Memory B cell (primary cell): ENCODE measurements at places on chromosomes 13 and 19.

DNA sequence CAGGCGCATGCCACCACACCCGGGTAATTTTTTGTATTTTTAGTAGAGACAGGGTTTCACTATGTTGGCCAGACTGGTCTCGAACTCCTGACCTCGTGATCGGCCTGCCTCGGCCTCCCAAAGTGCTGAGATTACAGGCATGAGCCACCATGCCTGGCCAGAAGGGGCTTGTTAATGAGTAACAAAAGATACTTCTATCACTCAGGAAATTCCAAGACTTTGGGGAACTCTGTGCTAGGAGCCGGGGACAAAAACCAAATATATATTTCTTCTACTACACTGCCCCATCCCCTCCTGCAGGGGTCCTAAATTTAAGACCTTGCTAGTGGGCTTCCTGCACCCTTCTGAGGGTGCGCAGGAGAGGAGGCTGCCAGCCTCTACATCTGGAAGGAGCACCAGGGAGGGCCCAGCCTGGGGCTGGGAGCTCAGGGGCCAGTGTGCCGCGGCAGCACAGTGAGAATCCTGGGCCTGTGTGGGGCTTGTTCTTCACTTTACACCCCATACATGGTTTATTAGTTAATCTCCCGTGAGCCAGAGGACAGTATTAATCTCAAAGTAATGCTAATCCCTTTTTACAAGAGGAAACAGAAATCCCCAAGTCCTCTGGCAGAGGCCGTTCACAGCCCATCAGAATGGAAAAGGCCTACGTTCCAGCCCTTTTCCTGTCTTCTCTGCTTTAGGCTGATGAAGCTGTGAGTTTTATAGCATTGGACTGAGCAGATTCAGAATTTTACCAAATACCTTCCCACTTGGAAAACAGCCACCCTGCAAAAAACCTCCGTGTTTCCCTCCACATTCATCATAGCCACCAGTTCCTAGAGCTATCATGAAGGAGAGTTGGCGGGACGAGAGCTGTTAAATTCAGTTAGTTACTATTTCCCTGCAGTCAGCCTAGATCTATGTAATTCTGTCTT is 44.4 kb upstream of the NPAS1 start:
- no peak for DNase-seq

DNA sequence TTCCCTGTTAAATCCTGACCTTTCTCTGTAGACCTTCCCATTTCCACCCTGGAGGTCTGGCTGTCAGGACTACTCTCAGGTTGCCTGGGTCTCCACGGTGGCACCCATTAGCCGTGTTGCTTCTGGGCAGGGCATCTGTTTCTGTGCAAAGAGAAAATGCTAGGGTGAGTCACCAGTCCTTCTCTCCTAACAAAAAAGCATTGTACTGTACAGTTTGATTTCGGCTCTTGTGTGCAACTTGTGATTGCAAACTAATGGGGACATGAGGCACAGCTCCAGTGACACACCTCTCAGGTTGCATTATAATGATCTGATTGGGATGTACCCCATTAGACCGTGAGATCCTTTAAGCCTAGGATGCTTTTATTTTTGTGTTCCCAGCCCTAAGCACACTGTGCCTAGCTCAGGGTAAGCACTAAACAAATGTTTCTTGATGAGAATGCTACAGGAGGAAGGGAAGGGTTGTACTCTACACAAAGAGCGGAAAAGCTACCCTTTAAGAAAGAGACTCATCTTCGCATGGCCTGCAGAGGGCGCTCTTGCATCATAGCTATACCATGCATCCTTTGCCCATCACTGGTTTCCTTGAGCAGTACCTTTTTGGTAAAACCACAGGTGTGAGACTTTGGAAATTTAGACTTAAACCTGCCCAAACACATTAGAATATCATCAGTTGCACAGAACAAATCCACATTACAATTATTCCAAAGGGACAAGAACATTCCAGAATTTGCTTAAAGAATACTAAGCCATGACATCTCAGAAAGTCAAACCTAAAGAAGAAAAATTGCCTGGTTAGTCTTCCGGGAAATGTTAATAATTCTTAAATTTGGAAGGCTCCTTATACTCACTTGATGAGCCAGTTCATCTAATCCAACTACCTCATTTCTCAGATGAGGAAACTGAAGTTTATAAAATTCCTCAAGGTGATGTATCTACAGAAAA is 20.3 kb upstream of the TRIM13 start:
- peak; percentile 67 for DNase-seq

GRCh38 chr13:90315061-90315460 is 1032.4 kb upstream of the MIR17HG start:
- no peak for DNase-seq

DNA sequence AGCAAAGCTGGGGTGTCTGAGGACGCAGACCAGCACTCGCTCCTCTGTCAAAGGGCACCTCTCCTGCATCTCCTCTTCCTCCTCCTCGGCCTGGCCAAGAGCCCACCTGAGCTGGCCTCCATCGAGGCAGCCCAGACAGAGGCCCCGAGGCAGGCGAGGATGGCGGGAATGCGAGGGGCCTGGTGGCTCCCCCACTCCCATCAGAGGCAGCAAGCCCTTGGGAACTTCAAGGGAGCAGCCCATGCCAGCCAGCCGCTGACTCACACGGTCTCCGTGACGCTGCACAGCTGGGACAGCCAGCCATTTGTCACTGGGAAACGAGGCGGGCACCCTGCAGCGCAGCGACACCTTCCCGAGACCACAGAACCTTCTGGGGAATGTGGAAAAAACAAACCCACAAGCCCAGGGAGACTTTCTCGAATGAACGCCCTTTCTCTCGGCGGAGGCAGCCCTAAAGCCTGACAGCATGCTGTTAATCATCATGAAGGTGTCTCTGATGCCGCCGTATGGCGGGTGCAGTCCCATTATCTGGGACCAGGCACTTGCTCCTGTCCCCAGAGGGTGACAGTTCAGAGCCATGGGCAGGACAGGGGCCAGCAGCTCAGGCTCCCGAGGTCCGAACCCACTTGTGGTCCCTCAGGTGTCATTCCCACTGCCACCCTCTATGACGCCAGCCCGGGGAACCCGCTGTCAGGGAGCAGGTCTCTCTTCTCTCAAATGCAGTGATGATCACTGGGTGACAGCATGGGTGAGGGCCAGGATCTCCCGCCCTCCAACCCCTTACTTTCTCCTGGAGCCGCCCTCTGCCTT is 53.0 kb downstream of the PEPD start:
- DNase-seq: no peak

- peak; percentile 58 for DNase-seq
These were observed 24.3 kb downstream of the COLGALT1 start for GRCh38 chr19:17579661-17580244.

GRCh38 chr19:47097396-47098201 is 16.0 kb downstream of the ZC3H4 start:
- DNase-seq: no peak

GRCh38 chr13:65330691-65331090 is 1899.4 kb downstream of the PCDH9 start:
- DNase-seq: no peak

DNA sequence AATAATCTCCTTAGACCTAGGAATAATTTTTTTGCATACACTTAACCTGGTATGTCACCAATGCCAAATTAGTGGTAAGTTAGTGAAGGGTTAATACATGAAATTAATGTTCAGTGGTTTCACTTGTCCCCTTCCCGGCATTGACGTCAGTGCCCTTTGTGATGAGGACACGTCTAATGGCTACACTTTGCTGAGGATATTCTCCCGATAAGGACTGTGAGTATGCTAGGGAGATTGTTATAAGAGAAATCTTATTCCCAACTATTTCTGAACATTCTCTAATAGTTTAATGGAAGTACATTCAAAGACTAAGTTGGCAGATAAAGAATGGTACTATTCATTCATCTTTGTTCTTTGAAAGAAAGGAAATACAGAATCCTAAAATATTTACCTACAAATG is 102.4 kb downstream of the TNFRSF19 start:
- DNase-seq: no peak

- DNase-seq: no peak
These were observed 24.7 kb downstream of the KEAP1 start for GRCh38 chr19:10478476-10478875.

DNA sequence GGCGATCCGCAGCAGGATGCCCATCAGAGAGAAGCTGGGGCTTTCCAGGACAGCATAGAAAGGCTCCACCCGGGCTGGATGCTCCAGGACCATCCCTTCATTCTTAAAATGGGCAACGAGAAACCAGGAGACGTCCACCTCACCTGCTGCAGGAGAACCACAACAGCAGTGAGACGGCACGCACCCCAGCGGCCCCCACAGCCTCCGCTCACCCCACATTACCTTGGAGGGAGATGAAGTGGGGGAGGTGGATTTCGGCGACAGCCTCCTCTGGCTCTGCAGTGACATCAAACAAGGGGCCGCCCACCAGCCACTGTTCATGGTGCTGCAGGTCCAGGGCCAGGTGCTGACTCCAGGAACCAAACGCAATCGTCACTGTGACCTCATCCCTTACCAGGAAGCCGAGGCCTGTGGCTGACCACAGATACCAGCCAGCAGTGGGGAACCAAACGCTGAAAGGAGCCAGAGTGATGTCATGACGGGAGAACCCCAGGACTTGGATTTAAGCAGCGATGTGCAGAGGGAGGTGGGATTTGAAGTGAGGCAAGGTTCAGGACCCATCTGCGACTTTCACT is 25.1 kb downstream of the CARD8 start:
- DNase-seq: no peak

- no peak for DNase-seq
These were observed 24.3 kb downstream of the COL4A2 start for GRCh38 chr13:110331362-110331761.

- DNase-seq: peak; percentile 19
These were observed 38.6 kb downstream of the ZNF823 start for GRCh38 chr19:11699931-11700794.

- no peak for DNase-seq
These were observed 52.1 kb downstream of the MAP4K1 start for GRCh38 chr19:38565691-38566105.

- no peak for DNase-seq
These were observed 17.4 kb downstream of the WDR62 start for GRCh38 chr19:36072081-36072480.

DNA sequence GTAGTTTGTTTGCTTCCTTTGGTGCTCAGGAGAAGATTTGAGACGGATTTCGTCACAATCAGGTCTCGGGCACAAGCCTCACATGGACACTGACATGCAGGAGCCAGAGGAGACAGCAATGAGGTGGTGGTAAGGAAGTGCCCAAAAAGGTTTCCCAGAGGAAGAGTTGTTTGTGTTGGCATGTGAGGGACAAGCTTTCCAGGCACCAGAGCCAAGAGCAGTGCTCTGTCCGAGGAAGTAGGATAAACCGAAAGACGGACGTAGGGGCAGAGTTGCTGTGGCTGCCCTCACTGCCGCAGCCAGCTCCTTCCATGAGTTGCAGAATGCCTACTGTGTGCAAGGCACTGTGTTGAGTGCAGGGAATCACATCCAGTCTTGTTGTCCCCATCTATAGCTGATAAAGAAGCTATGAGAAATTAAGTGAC is 27.7 kb downstream of the SAE1 start:
- DNase-seq: no peak

DNA sequence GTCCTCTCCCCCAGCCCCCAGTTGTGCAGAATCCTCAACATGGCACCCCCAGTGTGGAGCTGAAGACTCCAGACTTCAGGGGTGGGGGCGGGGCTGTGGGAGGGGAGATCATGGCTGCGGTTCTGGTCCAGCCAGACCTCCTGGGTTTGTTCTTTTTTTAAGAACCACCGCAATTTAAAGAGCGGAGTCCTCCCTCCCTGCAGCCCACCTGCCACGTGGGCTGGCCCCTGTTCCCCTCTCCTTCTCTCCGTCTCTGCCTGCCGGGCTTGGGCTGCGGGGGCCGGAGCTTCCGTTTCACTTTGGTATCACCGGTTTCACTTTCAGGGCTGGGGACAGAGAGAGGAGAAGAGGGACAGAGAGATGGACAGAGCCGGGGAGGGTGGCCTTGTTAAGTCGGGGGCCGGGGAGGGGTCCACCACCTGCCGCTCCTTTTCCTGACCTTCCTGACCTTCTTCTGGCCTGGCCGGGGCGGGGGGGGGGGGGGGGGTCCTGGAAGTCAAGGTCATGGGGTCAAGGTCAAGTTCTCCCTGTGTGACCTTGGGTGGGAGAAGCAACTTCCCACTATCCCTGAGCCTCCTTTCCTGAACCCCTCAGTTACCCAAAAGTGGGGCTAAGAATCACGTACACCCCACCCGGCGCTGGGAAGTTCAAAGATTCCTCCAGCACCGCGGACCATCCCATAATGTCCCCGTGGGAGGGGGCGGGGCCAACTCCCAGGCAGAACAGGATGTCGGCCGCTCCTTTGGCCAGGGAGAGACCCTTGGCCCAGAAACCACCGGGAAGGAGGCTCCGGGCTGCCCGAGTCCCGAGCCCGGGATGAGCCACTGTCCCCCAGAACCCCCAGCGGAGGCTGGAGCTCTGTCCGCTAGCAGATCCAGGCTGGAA is 11.3 kb upstream of the ZBTB7A start:
- DNase-seq: peak; percentile 31

- DNase-seq: no peak
These were observed 62.2 kb upstream of the MYCBP2 start for GRCh38 chr13:77388944-77389624.

GRCh38 chr13:107475753-107476453 is 739.4 kb downstream of the LIG4 start:
- DNase-seq: no peak

- no peak for DNase-seq
These were observed 7.1 kb downstream of the CD37 start for GRCh38 chr19:49342291-49342721.

- no peak for DNase-seq
These were observed 10.3 kb downstream of the CELF5 start for GRCh38 chr19:3234800-3235199.

DNA sequence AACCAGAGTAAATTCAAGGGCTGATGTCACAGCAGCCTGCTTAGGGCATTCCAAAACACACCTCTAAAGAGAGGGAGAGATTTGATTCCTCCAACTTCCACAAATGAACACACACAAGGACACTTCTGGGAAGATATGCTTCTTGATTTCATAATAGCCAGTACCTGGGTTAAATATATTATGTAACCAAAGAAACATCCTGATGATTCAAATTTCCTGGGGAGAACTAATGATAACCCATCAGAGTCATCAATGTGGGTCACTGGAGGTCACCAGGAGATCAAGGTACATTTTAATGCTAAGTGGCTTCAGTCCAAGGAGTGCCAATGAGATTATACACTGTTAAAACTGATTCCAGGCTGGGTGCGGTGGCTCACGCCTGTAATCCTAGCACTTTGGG is 54.0 kb upstream of the DOCK9 start:
- DNase-seq: no peak

GRCh38 chr13:113047587-113047986 is 58.0 kb upstream of the F7 start:
- no peak for DNase-seq

GRCh38 chr13:100506600-100507422 is 81.8 kb downstream of the GGACT start:
- DNase-seq: no peak

- DNase-seq: no peak
These were observed 1054.4 kb upstream of the SPRY2 start for GRCh38 chr13:81395368-81395767.
